ENCODE measurements at places on chromosomes 3 and 15.

GRCh38 chr15:89072277-89072869 is 15.9 kb upstream of the ABHD2 start:
- no peak for DNase-seq

DNA sequence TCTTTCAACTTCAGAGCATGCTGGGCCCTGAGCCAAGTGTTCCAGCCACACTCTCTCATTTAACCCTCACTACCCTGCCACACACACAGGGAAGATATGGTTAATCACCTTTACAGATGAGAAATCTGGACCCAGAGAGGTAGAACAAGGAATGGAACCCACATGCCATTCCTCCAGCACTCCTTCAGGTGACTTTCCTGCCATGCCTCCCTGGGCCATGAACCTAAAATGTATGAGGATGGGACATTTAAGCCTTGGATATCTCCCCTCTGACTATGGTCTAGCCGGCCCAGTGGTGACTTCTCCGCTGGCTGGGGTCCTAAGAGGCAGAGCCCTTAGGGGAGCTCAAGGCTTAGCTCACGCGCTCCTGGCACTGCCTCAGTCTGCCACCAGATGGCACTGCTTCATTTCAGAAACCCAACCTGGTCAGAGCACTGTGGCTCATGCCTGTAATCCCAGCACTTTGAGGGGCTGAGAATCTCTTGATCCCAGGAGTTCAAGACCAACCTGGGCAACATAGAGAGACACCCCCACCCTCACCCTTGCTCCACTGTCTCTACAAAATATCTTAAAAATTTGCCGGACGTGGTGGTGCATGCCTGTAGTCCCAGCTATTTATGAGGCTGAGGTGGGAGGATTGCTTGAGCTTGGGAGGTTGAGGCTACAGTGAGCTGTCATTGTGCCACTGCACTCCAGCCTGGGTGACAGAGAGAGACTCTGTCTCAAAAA is 2.2 kb upstream of the DCAF1 start:
- DNase-seq = peak; percentile 77

DNA sequence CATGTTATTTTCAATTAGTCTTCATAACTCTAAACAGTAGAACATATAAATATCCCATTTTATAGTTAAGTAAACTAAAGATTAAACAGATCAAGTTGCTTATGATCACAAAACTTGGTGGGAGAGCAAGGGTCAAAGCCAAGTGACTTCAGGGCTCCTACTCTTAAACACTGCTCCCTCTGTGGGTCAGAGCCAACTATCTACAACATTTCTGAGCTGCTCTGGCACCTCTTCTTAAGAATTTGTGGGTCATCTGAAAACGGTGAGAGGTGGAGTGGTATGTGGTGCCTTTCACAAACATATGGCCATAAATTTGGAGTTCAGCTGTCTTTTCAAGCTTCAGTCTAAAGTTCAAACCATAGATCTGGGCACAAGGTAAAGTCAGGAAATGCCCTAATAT is 10.9 kb downstream of the ATG3 start:
- no peak for DNase-seq

- no peak for DNase-seq
Measured at GRCh38 chr3:67774676-67775075, 120.3 kb upstream of the SUCLG2 start.

- DNase-seq = no peak
Measured at GRCh38 chr3:60760145-60760544, 491.1 kb downstream of the FHIT start.

DNA sequence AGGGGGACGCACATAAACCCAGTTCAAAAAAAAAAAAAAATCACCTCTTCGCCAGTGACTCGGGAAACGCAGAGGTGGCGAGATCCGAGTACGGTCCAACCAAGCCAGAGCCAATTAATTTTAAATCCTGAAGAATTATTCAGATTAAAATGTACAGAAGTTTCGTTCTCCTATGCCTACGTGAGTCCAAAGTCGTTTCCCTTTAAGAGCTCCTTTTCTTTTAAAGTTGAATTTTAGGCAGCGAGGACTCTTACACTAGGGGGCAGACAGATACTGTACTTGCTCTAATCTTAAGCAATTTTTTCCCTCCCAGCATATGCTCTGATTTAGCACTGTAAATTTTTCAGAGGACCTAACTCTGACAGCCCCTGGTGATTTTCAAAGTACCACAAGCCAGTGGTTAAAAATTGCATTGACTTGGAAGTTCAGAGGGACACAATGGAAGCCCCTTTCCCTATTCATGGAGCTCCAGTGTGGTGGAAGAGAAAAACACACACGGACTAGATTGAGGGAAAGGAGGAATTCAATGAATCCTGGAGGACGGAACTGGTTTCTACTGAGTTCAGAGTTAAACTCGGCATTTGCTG is 3.3 kb upstream of the NR2F2 start:
- peak; percentile 90 for DNase-seq

GRCh38 chr3:42667523-42668412 is 14.3 kb downstream of the ZBTB47 start:
- peak; percentile 8 for DNase-seq

GRCh38 chr3:32423534-32423933 is 31.9 kb downstream of the CMTM7 start:
- no peak for DNase-seq

GRCh38 chr3:195119461-195120266 is 151.3 kb downstream of the XXYLT1 start:
- DNase-seq = peak; percentile 97

DNA sequence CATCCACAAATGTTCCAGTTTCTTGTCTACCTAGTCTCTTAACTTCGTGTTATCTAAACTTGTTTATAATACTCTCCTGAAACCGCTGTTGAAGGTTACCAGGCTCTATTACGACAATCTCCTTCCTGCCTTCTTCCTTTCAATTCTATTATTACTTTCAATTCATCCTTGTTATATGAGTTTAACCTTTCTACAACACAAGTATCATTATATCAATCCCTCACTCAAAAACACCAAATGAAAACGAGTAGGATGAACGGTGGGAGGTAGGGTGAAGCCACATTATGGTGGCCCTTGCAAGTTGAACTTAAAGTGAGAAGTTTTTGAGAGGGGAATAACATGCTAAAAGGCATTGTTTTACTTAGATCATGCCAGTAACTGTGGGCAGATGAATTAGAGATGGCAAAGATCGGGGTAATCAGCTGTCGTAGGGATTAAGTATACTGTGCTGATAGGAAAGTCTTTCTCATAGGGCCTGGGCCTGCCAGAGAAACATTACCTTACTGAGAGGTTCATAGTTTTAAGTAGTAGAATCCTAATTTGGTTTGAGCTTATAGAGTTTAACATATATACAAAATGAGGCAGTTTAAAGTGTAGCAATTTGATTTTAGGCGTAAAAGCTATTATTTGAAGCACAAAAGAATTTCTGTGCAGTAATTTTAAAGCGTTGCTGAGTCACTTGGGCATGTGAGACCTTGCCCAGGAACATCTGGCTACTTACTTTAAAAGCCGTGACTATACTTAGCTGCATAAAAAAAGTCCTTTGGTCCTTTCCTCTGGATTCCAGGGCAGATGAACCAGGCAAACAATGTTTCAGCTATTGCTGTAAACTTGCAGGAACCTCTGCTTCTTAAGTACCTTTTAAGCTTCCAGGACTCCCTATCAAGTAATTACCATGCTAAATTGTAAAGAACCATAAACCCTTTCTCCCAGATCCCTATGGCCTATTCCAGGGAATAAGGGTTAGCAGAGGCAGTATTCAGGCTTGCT is 3.3 kb upstream of the CEP97 start:
- peak; percentile 46 for DNase-seq

DNA sequence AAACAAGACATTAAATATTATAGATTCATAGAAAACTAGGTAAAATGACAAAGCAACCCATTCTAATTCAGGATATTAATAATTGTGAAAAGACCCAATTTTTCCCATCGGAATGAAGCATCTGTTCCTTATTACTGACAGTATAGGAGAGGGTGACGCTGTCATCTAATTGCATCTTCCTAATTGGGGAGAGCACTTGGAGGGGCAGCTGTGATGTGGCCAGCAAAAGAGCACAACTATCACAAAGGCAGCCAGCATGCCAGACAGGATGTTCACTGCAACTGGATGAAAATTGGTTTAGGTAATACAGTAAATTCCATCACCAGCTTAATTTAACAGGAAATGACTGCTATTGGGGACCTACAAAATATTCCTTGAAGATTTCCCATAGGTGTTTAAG is 21.9 kb upstream of the MINAR1 start:
- peak; percentile 17 for DNase-seq

GRCh38 chr15:40258544-40258943 is 19.7 kb downstream of the PAK6 start:
- DNase-seq = no peak

- peak; percentile 40 for DNase-seq
Measured at GRCh38 chr3:123143669-123144411, 57.9 kb upstream of the SEC22A start.

GRCh38 chr3:124685481-124685880 is 44.8 kb upstream of the UMPS start:
- peak; percentile 23 for DNase-seq

DNA sequence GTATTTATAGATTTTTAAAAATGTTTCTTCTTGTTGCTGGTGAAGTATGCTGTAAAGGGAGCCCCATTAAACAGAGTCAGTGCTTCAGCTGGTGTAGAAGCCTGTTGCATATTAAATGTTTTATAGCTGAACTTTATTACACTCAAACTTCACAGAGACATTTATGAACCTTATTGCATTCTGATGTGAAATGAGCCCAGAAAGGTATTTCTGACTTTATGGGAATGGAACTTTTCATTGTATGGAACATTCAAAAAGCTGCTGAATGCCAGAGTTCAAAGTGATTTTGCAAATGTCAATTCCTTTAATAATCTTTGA is 329.3 kb upstream of the RASGRP1 start:
- DNase-seq = no peak

DNA sequence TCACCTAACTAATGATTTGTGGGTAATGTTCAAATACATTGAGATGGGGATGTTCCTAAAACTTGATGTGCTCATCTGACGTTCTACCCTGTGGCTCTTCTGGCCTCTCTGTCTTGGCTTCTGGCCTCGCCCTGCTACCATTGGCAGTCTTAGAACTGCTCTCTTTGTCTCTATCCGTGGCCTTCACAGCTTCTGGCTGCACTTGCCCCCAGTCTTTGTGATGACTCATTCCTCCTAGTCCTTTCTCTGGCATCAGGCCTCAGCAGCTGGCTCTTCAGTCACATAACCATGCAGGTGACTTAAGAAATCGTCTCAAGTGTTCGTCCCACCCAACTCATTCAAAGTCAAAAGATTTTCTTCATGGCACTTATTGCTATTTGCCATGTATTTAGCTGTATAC is 188.1 kb downstream of the BBX start:
- peak; percentile 29 for DNase-seq

DNA sequence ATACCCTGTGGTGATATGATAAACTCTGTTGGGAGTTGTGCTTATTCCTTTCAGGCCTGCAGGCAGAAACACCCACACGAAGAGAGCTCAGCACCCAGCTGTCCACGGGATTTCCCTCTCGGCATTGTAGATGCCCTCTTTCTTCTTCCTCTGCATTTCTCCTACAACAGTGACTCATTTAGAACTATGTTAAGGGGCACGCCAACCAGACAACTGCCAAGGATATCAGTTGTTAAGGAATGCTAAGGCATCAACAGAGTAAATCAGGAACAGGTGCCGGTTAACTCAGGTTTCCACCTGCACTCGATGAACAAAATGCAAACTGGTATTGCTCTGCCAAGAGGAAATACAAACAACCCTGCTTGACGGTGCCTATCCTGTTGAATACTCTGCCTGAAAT is 270.0 kb upstream of the PEX5L start:
- no peak for DNase-seq

GRCh38 chr3:54421943-54422342 is 299.6 kb downstream of the CACNA2D3 start:
- no peak for DNase-seq

DNA sequence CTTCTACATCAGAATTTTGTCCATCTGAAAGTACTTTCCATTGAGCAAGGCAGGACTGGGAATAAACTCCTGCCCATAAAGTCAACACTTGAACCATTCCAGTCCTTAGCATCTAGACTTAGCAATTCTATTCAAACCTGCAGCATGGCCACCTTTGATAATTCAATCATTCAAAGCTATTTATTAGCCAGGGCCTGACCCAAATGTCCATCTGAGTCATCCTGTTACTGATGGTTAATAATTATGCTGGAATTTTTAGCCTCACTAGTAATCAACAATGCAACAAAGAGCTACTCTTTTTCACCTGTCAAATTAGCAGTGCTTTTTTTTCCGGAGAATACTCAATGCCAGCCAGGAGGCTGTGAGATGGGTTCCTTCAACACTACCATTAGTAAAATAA is 72.7 kb upstream of the SNRK start:
- DNase-seq = no peak

DNA sequence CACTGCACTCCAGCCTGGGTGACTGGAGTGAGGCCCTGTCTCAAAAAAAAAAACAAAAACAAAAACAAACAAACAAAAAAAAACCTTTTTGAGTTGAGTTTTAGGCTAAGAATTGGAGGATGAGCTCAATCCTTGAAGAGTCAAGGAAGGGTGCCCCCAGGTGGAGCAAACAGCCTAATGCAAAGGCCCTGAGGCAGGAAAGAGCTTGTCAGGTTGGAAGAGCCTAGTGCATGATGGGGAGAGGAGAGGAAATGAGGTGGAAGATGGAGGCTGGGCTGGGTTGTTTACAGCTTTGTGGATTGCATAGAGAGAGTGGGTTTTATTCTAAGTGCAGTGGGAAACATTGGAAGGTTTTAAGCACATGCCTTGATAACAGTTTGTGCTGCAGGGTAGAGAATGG is 2.1 kb upstream of the SNX22 start:
- peak; percentile 26 for DNase-seq

DNA sequence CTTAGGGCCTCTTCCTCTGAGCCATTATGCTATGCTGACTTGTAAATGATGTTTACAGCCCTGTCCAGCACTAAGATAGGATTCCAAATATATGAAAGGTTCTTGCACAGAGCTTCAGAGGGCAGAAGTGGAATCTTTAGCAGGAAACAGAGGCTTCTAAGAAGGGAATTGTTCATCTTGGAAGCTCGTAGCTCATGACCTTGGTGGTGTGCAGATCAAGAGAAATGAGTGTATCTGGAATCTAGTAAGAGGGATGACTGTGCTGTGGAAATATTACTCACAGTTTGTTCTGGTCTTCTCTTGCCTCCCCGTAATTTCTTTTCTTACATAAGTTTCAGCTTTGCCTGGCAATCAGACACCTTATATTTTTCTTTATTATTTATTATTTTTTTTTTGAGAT is 175.8 kb downstream of the SPATA16 start:
- peak; percentile 45 for DNase-seq

DNA sequence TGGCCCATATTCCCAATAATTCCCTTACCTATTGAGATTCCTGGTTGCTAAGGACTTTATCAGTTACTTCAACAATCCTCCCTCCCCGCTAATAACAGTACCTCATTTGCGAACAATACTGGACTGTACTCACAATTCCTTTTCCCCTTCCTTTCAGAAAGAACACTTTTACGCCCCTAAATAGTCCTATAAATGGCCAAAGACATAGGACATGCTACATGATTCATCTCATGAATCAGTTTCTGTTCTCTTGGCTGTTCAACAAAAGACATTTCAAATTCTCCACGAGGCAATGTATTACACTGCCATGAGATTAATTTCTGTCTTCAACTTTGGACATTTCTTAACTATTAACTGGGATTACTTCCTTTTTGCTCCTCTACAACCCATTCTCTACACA is 264.4 kb downstream of the TIGIT start:
- peak; percentile 38 for DNase-seq

- no peak for DNase-seq
Measured at GRCh38 chr15:66932634-66933024, 132.8 kb upstream of the SMAD3 start.
